ENCODE measurements at places on chromosomes 11 and 22. TPM values are rescaled to one million over a fixed set of nuclear protein-coding genes. Genes with fewer than 3 reads are reported as not detected.

Gene ACR
- not detected for total RNA-seq

Gene PNPLA3
- total RNA-seq = 0.13 TPM

Gene KCNJ4
- not detected for total RNA-seq

Gene BTG4
- total RNA-seq = not detected

Gene FERMT3
- 172 TPM for total RNA-seq

Gene MS4A14
- not detected for total RNA-seq

Gene NNMT
- total RNA-seq = not detected

Gene APOBEC3B
- 33.6 TPM for total RNA-seq

Gene NXPE1
- total RNA-seq = not detected

Gene MOGAT2
- not detected for total RNA-seq

Gene SLN
- not detected for total RNA-seq

Gene TUBA8
- 4.7 TPM for total RNA-seq

Gene TRAPPC4
- total RNA-seq = 77.6 TPM

Gene ACER3
- total RNA-seq = 13.0 TPM

DNA sequence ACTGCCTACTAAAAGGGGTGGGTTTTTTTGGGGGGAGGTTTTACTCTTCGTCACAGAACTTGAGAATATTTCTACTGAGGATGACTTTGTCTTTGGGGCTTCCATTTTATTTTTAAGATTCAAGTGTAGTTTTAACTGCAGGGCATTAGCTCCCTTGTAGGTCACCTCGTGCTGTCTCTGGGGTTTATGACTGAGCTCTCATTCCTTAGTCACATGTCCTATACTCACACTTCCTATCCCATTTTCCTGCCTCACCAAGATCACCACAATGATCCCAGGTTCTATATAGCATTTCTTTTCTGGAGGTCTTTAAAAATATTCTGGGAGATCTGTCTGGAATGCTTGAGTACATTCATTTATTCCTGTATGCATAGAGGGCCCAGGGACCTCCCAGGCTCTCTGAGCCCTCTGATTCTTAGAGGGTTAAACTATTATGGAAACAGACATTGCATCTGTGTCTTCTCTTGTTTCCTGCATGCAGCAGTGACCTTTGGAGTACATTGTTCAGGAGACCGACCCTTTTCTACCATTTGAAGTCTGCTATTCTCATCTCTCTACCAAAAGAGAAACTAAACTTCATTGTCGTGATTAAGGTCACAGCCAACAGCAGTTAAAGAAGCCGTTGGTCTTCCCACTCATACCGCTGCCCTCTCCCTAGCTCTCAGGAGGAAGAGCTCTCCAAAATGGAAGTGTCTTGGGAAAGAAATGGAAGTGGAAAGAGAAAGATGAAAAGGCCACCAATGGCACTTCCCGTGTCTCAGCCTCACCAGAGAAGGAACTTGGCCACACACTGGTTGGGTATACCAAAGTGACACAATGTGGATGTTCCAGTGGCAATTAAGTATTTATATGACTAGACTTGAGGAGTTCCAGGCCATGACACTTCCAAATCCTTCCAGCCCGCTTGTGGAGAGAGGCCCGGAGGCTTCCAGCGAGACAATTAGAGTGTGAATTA, 77.5 kb downstream of the ZBTB16 start:
- ATAC-seq = no peak

DNA sequence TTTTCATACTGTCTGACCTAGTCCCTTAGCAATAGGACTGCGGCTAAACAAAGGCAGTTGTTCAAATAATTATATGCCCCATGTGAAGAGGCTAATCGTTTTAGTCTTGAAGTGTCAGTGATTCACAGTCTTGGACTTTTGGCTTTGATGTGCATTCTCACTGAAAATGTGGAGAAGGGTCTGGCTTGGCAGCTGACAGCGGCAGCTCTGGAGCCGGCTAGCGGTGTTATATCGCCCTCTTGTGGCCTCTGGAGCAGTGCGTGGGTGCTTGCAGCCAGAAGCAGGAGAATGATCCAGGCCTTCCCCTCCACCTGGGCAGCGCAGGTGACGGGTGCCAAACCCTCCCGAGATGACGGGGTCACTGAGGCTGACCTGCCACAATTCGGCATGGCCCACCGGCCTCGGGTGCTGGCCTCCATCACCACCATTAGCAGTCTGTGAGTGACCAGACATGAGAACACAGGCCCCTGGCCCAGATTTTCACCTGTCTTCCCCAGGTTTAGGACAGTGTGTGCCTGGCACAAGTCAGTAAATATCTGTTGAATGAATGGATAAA, 90.3 kb upstream of the PITPNB start:
- peak; percentile 87 for ATAC-seq

GRCh38 chr11:36478700-36479329, 31.3 kb downstream of the TRAF6 start:
- peak; percentile 43 for ATAC-seq

- ATAC-seq = no peak
Measured at GRCh38 chr11:10623797-10624761, 55.6 kb upstream of the LYVE1 start.

- no peak for ATAC-seq
Measured at GRCh38 chr11:22371160-22371559, 33.0 kb downstream of the SLC17A6 start.

DNA sequence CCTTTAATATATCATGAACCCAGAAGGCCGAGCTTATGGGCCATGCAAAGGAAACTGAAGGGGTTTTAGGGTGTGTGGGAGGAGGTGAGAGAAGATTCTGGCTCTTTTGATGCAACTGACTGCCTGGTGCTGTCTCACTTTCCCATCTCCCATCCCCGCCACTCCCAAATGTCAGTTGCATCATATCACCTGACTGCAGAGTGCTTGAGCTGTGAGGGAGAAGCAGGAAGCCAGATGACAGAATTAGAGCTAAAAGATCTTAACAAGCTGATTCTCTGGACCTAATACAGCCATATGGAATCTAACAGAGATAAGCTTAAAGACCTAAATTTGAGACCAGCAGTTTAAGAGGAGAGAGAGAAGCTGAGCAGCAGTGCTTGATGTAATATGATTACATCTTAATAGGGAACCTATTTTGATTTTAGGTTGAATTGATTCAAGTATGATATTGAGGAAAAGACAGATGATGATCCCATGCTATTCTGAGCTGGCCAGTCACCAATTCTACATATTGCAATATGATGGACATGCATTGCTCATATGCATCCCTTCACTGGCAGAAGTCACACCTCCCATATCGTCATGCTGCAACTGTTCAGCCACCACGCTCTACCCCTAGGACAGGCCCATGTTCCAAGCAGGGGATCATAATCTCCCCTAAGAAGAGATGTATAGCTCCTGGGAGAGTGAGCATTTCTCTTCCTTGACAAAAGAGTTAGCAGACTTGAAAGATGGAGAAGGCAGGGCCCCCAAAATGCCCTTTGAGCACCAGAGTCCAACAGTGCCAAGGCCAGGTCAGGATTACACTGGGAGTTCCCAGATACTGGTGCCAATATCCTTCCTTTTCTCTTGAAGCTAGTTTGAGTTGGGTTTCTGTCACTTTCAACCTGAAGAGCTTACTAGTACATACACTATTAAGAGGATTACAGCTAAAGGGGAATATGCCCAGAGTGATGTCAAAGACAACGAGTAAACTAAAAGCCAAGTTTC, 44.9 kb downstream of the PLEKHA7 start:
- no peak for ATAC-seq

GRCh38 chr11:69204941-69205742, 49.4 kb downstream of the SMIM38 start:
- no peak for ATAC-seq

DNA sequence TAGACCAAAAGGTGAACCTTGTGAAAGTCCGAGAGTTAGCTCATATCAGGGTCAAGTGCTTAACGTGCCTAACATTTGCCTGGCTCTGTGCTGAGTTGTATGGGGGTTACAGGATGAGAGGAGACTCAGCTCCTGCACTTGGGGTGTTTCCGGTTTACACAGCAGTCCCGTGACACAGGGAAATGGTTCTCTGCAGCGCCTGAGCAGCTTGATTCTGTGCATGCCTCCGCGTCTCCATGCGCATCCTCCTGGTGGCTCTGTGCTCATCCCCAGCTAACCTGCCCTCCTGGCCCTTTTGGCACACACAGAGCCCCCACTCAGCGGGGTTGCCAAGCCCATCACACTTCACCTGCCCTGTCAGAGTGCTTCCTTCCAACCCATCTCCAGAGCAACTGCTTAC, 238.3 kb upstream of the TBCEL start:
- ATAC-seq = no peak

DNA sequence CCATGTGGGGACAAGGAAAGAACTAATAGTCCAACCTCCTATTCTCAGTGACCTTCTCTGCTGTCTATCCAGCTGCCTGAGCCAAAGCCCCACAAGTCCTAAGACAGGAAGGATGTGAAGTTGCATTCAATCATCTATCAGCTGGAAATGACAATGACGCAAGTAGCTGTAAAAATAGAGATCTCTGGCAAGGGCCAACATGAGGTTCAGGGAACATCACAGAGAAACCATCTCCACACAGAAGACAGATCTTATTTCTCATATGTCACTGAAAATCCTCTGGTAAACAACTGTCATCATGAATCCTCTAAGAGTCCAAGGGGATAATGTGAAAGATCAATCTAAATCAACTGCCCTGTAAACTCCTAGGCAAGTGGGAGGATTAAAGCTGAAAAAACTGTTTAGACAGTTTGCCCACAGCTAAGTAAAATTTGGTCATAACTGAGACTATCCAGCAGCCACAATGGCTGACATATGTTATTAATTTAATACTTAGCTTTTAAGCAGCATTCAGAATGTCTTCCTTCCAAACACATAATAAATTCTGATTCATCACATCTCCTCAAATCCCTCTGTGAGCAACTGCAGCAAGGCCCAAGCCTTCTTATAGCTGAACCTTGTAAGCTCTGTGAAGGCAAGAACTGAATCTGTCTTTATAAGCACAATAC, 52.1 kb downstream of the ALG9 start:
- no peak for ATAC-seq

DNA sequence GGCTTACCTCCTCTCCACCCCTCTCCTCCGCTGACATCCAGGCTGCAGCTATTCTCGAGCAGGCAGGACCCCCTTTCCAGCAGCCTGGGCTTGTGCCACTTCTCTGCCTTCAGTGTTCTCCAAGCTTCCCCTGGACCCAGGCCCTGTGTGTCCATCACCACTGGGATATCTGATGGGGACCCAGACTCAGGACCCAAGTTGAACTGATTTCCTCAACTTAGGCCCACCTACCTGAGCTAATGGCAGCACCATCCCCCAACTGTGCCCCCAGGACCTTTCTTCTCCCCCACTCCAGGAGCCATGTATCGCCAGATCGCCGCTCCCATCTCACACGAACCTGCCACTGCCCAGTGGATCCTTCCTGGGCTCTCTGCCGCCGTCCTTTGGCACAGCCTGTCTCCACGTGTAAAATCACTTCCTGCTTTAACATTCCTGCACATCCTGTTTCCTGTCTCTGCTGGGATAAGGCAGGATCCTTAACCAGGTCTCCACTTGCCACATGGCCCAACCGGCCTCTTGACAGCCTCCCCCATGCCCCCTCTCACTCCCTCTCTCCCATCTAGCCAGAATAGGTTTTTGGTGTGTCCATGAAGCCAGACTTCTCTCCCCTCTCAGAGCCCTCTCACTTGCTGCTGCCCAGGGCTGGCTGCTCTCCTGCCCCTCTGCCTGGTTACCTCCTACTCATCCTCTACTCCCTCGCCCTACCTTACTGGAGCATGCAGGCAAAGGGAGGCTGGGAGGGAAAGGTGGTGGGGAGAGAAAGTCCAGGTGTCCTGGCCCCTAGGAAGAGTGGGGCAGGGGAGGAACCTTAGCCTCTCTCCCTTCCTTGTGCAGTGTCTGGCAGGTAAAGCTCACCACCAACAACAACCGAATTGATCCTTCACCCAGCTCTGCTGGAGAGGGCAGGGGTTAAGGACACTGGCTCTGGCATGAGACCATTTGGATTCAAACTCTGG, 9.4 kb downstream of the SPATA19 start:
- no peak for ATAC-seq

GRCh38 chr11:130775306-130776060, 140.8 kb downstream of the SNX19 start:
- no peak for ATAC-seq

- ATAC-seq = no peak
Measured at GRCh38 chr11:108858622-108859021, 193.8 kb downstream of the DDX10 start.

DNA sequence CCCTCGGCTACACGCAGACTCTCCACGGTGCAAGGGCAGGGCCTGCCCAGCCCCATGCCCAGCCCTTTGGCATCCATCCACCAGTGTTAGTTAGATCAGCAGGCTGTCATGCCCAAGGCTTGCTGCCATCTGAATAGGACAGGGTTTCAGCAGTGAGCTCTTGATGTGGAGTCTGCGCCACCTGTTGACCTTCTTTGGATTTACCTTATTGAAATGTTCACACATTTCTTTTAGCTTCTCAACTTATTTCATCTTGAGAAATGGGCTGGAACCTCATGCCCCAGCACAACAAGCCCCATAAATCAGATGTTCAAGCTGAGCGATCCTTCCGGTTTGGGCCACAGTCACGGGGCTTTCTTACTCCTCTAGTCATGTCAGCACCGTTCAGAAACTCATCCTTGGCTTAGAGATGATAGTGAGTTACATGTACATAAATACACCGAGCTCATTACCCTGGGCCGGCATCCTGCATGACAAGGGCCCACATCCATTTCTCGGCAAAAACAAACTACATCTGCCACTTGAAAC, 61.7 kb downstream of the PARVB start:
- ATAC-seq = peak; percentile 50

DNA sequence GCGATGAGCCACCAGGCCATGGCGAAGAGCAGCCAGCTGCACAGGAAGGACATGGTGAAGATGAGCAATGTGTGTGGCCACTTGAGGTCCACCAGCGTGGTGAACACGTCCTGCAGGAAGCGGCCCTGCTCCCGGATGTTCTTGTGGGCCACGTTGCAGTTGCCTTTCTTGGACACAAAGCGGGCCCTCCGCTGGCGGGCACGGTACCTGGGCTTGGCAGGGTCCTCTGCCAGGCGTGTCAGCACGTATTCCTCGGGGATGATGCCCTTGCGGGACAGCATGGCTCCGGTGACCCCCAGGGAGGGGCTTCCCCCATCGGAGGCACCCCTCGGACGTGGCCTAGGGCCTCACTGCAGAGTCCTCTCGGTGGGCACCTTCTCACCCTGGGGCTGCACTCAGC, 648 bp downstream of the KCNJ11 start:
- no peak for ATAC-seq

GRCh38 chr11:93819966-93820695, 30.3 kb downstream of the VSTM5 start:
- no peak for ATAC-seq

GRCh38 chr11:23711981-23712380, 784.9 kb upstream of the LUZP2 start:
- no peak for ATAC-seq

DNA sequence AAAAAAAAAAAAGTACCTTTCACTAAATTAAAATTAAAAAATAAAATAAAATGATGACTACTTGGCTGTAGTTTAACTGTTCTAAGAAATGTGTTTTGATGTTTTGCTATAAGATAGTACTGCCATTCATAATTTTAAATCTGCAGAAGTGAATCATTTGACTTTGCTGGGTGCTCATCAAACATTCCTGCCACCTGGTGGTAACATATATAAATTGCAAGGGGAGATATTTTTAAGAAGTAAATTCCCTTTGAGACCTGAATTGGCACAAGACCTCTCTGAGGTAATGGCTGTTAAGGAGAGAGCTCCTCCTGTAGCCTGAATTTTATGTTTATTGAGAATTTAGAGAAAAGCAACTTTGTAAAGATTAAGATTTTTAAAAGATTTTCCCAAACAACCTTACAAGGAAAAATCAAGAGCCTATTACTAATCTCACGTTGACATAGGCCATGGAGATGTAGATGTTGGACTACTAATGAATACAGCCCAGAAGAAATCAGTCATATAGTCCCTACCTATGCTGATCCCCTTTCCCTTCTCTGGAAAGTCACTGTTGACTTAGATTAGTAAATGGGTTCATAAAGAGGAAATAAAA, 11.9 kb upstream of the NARS2 start:
- no peak for ATAC-seq

GRCh38 chr11:134334796-134335571, 3.2 kb downstream of the GLB1L2 start:
- no peak for ATAC-seq
